ENCODE measurements at places on chromosomes 6 and 20.

DNA sequence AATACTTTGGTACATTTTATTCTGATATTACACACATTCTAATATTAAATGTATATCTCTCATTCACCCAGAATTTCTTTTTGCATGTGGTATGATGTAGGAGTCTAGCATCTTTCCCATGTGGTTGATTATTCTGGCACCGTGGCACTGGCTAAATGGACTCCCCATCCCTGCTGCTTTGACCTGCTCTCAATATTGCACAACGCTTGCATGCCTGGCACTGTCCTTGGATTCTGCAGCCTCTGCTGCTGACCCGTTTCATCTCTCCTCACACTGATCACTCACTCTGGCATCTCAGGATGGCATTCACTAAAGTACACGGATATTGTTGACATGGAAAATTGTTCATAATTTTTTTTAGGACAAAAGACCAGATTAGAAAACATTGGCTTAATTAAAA lies 11.5 kb upstream of the DACT2 start:
- DNase-seq = no peak

DNA sequence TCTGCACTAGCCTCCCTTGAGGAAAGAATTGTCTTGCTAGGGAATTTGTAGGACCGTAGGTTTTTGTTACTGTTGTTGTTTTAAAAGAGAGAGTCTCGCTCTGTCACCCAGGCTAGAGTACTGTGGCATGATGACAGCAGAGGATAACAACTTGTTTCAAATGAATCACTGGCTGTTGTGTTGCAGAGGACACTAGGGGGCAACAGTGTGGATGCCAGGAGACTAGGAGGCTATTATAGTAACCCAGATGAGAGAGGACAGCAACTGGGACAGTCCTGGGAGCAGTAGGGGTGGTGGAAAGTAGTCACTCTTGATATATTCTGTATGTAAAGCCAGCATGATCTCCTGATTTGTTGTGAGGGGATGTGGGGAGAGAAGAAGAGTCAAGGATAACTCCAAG lies 41.8 kb upstream of the LAMA4 start:
- peak; percentile 43 for DNase-seq

DNA sequence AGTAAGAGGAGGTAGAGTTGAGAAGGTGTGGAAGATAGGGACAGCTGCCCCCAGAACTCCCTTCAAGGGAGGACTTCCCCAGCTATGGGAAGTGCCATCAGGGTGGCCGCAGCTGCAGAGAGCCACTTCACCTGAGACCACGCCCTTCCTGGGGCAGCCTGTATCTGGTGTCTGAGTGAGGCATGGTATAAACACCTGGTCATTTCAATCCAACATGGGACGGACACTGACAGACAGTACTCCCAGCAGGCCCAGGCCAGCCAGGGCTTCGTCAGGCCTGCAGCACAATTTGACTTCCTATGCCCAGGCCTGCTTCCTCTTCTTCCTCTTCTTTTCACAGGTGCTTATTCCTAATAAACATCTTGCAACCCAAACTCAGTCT lies 4.5 kb downstream of the SOX12 start:
- no peak for DNase-seq

DNA sequence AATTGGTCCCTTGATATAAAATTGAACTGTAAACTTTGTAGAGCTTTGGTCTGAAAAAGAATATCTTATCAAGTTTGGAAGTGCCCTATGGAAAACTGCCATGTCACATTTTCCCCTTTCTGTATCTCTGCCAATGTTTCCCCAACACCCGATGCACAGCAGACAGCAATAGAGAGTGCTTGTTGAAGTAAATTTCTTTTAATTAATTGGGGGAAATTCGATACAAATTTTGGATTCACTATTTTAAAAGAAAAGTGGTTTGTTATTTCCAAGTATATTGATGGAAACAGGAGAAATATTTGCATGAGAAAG lies 208.1 kb downstream of the OGFRL1 start:
- DNase-seq = no peak

DNA sequence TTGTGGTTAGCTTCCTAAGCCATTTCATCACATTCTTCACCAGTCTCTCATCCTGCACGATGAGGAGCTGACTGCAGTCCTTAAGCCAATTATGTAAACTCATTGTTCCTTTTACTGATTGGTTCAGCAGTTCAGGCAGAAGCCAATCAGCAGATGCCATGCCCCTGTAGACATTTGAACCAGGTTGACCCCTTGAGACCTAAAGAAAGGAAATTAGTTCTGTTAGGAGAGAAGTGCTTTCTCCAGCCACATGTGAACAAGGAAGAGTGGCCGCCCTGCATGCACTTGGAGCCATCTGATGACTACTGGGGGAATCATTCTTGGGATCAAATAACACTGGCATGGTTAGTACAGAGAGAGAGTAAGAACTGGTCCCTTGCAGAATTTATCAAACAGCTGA lies 535.2 kb upstream of the ID4 start:
- no peak for DNase-seq

DNA sequence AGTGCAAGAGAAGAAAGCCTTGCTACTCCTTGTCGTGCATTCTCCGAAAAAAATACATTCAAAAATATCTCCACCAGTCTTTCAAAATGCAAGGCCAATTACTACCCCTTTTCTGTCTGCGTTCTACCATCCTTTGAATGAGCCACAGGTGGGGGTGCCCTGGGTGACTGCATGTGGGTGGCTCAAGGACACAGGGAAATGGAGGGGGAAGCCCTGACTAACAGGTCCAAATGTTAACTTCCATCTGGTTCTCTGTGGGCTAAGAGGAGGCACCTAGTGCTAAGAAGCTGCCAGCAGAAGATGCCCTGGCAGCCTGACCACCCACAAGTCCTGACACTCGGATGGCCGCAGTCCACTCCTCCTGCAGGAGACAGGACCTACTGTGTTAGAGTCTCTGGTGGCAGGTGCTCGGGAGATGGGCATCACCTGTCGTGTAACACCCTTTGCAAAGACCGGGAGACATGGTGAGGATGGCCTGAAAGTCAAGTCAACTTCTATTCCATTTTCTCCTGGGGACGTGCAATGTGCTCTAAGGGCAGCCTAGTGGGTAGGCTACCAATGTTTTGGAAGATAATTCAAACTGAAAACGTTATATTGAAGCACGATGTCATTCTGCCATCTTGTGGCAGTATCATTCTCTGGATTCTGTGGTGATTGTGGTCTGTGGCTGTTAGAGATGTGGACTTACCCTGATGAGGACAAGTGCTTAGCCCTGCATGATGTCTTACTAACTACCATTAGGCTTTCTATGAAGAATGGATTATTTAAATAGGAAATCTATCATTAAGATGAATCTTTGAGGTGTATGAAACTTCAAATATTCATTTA lies 27.4 kb upstream of the IGF2R start:
- DNase-seq = no peak

DNA sequence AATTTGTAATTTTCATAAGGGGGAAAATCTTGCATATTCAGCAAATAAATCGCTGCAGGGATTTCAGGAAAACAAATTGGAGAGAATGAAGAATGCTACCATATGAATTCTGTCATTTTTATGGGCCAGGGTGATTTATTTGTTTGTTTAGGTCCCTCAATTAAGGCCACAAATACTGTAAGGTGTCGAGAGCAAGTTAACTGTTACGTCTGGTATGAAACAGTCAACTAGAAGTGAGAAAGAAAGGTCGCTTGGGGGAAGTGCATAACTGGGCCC lies 166.9 kb upstream of the TSHZ2 start:
- no peak for DNase-seq

GRCh38 chr6:143586557-143586956 lies 75.0 kb upstream of the FUCA2 start:
- peak; percentile 26 for DNase-seq

- DNase-seq = no peak
Observed at GRCh38 chr6:146310628-146311027, 233.0 kb upstream of the RAB32 start.

GRCh38 chr6:33878562-33878961 lies 74.8 kb upstream of the MLN start:
- no peak for DNase-seq

GRCh38 chr6:41929924-41930323 lies 8.6 kb downstream of the BYSL start:
- no peak for DNase-seq

DNA sequence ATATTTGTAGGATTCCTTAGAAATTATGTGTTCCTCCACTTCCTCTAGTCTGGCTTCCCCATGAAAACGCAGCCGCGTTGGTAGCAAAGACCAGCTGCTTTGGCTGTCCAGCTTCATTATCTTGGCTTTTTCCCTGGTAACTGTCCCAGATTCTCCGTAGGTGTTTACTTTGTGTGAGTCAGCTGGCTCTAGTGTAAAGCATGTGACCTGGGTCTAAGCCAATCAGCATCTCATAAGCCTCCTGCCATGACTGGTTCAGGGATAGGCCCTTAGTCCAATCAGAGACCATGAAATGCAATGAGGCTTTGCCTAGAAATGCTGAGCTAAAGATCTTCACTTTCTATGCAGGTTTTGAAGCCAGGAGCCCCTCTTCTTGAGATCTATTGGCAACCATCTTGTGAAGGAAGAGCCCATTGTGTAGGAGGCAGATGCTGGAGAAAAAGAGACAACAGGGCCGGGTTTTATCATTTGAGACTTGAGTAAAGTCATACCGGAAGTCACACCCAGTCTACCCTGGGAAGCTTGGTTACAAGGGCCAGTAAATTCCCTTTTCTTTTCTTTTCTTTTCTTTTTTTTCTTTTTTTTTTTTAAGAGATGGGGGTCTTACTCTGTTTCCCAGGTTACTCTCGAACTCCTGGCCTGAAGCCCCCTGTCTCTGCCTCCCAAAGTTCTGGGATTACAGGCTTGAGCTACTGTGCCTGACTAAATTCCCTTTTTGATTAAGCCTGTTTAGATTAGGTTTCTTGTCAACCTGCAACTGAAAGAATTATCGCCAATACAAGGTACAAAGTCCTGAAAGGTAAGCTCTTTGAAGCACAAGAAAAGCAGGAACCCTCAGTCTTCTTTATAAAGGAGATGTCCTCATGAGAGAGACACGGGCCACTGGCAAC lies 256.5 kb upstream of the RREB1 start:
- no peak for DNase-seq

- DNase-seq = no peak
Observed at GRCh38 chr6:56364827-56365339, 117.5 kb upstream of the COL21A1 start.

DNA sequence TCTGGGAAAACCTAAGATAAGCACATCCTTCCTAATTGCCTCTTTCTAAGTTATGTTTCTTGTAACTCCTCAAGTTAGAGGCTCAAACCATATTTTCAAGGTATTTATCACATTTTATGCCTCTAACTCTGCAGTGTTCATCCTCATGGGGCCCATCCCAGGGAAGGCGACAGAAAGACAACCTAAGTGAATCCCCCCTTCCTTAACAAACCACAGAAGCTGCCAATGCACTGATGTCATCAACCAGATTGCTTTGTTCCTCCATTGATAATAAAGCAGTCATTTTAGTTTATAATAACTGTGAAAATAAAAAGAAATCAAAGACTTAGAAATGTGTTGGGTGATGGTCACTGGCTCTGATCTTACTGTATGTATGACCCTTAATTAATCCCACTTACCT lies 119.5 kb upstream of the TCF21 start:
- no peak for DNase-seq

DNA sequence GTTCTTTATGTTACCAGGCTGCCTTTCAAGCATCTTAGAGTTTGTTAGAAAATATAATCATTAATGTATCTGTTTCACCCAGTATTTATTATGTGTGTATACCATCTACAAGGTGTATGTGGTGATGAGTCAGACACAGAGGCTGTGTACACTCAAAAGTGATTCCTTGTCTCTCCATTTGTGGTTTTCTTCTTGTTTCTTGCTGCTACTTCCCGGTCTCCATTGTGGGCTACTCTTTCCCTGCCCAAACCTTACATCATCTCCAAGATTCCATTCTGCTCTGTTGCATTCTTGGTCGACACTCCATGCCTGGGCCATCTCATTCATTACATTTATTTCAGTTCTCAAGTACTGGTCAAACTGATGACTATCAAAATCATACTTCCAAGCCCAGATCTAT lies 182.2 kb upstream of the STXBP5 start:
- DNase-seq = no peak

- DNase-seq = peak; percentile 89
Observed at GRCh38 chr6:108835218-108835850, 12.9 kb upstream of the ARMC2 start.

- DNase-seq = no peak
Observed at GRCh38 chr6:40376113-40376650, 211.0 kb downstream of the LRFN2 start.
